ENCODE measurements at places on chromosomes 1 and 21. TPM values are rescaled to one million over a fixed set of nuclear protein-coding genes. Genes with fewer than 3 reads are reported as not detected.

The SMYD3 gene
- total RNA-seq: 10.1 TPM

The CD1C gene
- 1.2 TPM for total RNA-seq

The PAX7 gene
- not detected for total RNA-seq

The ZSWIM5 gene
- total RNA-seq: 0.74 TPM

The NECTIN4 gene
- not detected for total RNA-seq

The CRP gene
- total RNA-seq: 0.61 TPM

The GNG4 gene
- total RNA-seq: not detected

The LENEP gene
- total RNA-seq: not detected

The MYBPH gene
- not detected for total RNA-seq

GRCh38 chr1:117632269-117633067, 26.6 kb downstream of the TENT5C start:
- H3K27ac ChIP-seq: no peak overlapping the region
- no peak overlapping the region for H3K4me3 ChIP-seq
- no peaks in the 10 kb centered on the region for H3K27me3 ChIP-seq
- DNase-seq: no peak

DNA sequence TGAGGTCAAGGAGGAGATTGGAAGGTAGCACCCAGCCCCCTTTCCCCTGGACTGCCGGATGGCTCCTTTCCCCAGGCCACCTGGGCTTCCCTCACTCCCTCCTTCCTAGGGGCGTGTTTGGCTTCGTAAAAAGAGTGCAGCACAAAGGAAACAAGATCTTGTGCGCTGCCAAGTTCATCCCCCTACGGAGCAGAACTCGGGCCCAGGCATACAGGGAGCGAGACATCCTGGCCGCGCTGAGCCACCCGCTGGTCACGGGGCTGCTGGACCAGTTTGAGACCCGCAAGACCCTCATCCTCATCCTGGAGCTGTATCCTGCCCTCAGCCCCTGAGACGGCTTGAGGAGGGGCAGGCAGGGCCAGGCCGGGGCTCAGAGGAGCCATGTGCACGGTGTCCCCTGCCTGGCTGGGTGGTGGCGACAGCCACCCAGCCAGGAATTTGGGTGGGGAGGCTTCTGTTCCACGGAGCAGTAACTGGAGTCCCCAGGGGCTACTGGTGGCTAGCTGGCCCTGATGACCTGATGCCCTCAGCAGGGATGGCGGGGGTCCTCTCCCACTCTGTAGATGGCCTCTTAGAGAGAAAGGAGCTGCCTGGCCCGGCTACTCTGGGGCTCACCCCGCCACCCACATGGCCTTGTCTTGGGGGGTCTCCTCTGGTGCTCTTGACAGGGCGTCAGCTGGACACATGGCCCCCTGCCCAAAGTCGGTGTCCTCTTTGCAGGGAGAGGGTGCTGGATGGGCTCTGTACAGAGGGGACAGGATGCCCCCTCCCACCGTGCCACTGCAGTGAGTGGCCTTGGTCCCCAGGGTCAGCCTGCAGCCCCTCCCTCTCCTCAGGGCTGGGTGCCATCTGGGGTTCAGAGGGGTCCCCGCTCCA, 39.5 kb downstream of the TRIM11 start:
- H3K27me3 ChIP-seq: no peaks in the 10 kb centered on the region
- peak; percentile 15 for DNase-seq
- no peaks in the 10 kb centered on the region for H3K36me3 ChIP-seq
- no peak overlapping the region for H3K27ac ChIP-seq

DNA sequence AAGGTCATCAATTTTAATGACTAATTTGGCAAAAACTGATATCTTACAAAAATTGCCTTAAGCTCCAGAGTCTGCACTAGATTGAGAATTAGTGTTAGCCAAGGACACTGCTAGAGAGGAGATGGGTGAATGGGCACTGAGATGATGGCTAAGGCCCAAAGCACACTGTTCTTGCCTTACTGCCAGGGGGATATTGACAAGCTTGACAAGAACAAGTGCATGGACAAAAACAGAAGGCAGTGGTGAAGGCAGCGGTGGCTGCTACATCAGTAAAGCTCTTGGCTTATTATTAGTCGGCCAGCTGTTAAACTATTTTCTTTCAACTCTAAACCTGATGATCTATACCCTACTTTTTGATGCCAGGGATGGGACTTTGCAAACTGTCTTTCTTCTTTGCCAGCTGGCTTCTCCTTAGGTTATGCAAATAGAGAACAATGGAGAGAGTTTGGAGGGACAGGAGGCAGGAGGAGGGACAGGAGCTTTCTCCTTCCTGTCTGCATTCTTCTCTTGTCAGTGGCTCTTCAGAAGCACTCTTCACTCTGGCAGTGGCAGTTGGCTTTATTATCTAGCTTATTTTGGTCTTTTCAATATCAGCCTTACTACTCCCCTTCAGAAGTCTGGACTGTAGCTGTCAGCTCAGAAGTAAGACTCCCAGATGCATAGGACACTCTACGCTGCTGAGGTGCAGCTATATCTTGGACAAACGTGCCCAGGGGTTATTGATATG, 853.5 kb upstream of the TMPRSS15 start:
- H3K27ac ChIP-seq: peak overlapping the region; percentile 18
- no peaks in the 10 kb centered on the region for H3K4me1 ChIP-seq
- DNase-seq: no peak
- H3K4me3 ChIP-seq: no peak overlapping the region

DNA sequence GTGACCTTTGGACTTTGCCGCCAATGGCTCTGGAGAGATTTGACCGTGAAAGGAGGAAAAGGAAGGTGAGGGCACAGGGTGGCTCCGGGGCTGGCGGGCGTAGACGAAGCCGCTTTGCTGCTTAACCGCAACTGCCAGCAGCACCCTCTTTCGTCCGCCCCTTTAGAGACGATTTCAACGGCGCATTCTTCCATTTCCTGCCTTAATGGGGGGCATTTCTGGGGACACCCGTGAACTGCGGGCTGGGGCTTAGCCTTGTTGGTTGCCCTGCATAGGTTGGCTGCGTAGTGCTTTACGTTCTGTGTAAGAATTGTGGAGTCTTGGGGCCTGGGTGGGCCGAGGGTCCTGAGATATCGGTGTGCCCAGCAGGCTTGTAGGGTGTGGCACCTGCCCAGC, 6.7 kb upstream of the NPHP4 start:
- DNase-seq: no peak
- peaks cover 8% of the 10 kb centered on the region for H3K4me1 ChIP-seq
- no peaks in the 10 kb centered on the region for H3K36me3 ChIP-seq
- no peaks in the 10 kb centered on the region for H3K27me3 ChIP-seq

DNA sequence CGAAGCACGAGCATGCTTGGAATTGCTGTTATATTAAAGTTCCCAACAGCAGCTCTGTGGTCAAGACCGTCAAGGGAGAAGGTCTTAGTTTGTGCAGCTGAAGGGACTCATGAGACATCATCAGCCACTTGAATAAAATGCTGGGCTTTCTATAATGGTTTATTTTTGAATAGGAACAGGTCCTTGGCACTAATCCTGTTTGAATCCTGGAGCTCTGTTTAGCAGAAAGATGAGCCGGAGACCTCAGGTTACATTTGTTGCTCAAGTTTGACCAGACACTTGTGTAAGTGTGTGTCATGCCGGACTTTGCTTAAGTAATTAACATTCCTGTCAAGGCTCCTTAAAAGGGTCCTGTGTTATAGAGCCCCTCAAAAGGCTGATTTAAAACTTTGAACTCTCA, 186.5 kb downstream of the ROR1 start:
- H3K27ac ChIP-seq: no peak overlapping the region
- no peaks in the 10 kb centered on the region for H3K27me3 ChIP-seq
- DNase-seq: no peak
- H3K4me1 ChIP-seq: no peaks in the 10 kb centered on the region
- H3K36me3 ChIP-seq: no peaks in the 10 kb centered on the region
- H3K4me3 ChIP-seq: no peak overlapping the region

- H3K36me3 ChIP-seq: no peaks in the 10 kb centered on the region
- no peak overlapping the region for H3K4me3 ChIP-seq
- no peak overlapping the region for H3K27ac ChIP-seq
- no peaks in the 10 kb centered on the region for H3K4me1 ChIP-seq
- H3K27me3 ChIP-seq: no peaks in the 10 kb centered on the region
Observed at GRCh38 chr1:2345297-2346075, 45.9 kb downstream of the MORN1 start.

DNA sequence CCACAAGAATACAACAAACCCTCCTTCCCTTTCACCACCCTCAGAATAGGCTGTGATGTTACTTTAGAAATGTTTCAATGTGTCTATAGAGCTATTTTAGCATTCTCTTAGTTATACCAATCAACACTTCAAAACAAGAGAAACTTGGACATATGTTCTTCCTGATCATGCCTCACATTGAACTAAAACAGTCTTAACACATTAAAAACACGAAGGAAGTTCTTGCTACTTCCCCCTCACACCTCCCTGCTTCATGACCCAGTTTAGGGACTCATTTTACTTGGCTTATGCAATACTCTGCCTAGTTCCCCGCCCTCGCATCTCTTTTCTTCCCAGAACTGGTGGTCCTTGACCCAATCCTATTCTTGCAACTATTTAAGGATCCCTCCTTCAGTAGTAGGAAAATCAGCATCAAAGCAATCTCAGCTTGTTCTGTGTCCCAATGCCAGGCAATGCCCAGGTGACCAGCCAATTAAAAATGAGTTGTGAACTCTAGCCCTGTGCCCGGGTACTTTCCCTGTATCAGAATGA, 408.8 kb upstream of the BEND5 start:
- DNase-seq: no peak
- H3K4me1 ChIP-seq: no peaks in the 10 kb centered on the region
- no peak overlapping the region for H3K4me3 ChIP-seq

GRCh38 chr1:229714964-229715603, 89.0 kb downstream of the URB2 start:
- no peaks in the 10 kb centered on the region for H3K36me3 ChIP-seq
- no peaks in the 10 kb centered on the region for H3K27me3 ChIP-seq
- no peak overlapping the region for H3K4me3 ChIP-seq
- H3K4me1 ChIP-seq: no peaks in the 10 kb centered on the region

GRCh38 chr21:32484706-32485380, 72.3 kb downstream of the EVA1C start:
- no peak for DNase-seq
- no peak overlapping the region for H3K27ac ChIP-seq
- H3K36me3 ChIP-seq: no peaks in the 10 kb centered on the region
- no peaks in the 10 kb centered on the region for H3K4me1 ChIP-seq

DNA sequence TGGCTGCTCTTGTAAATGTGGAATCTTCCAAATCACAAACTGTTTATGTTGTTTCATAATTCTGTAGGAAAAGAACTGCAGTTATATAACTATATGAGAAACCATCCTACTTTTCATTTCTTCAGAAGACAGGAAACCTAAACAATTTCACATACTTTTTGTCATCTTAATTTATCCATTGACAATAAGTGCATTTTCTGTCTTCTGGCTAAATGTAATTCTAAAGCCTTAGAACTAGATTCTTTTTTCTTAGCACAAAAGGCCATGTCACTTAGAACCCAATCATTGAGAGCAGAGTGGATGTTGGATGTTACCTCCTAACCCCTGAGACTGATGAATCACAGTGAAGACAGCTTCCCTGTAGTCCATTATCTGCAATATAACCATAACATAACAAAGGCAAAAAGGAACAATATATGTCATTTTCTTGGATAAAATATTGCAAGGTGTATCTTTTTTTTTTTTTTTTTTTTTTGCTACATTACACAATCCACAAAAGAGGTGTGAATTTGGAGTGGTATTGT, 410.2 kb upstream of the PRMT6 start:
- H3K4me1 ChIP-seq: no peaks in the 10 kb centered on the region
- H3K4me3 ChIP-seq: no peak overlapping the region
- DNase-seq: no peak
- no peaks in the 10 kb centered on the region for H3K27me3 ChIP-seq

DNA sequence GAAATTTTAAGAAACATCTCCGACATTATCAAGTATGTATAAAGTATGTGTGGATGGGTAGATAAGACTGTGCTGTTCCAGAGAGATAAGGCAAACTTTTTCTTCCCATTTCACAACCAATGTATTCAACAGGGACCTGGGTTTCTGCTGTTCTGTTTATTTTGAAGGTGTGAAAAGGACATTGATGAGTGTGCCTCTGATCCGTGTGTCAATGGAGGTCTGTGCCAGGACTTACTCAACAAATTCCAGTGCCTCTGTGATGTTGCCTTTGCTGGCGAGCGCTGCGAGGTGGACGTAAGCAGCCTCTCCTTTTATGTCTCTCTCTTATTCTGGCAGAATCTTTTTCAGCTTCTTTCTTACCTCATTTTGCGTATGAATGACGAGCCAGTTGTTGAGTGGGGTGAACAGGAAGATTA, 174.0 kb downstream of the CRB1 start:
- DNase-seq: peak; percentile 56
- no peaks in the 10 kb centered on the region for H3K4me1 ChIP-seq
- H3K27me3 ChIP-seq: no peaks in the 10 kb centered on the region
- no peak overlapping the region for H3K27ac ChIP-seq

- H3K27me3 ChIP-seq: no peaks in the 10 kb centered on the region
- H3K4me1 ChIP-seq: peaks cover 4% of the 10 kb centered on the region
- H3K4me3 ChIP-seq: no peak overlapping the region
Observed at GRCh38 chr1:22751124-22751531, 40.5 kb downstream of the EPHB2 start.

- H3K27ac ChIP-seq: no peak overlapping the region
- no peaks in the 10 kb centered on the region for H3K27me3 ChIP-seq
- no peak for DNase-seq
- no peak overlapping the region for H3K4me3 ChIP-seq
- H3K36me3 ChIP-seq: no peaks in the 10 kb centered on the region
Observed at GRCh38 chr1:184072376-184072775, 20.8 kb downstream of the TSEN15 start.

- no peaks in the 10 kb centered on the region for H3K36me3 ChIP-seq
- DNase-seq: no peak
- no peak overlapping the region for H3K4me3 ChIP-seq
- no peak overlapping the region for H3K27ac ChIP-seq
- no peaks in the 10 kb centered on the region for H3K27me3 ChIP-seq
Observed at GRCh38 chr1:168803806-168804510, 75.0 kb upstream of the DPT start.

- no peaks in the 10 kb centered on the region for H3K36me3 ChIP-seq
- no peak overlapping the region for H3K4me3 ChIP-seq
- no peak overlapping the region for H3K27ac ChIP-seq
- no peaks in the 10 kb centered on the region for H3K4me1 ChIP-seq
- H3K27me3 ChIP-seq: no peaks in the 10 kb centered on the region
Observed at GRCh38 chr1:101452825-101453224, 216.0 kb downstream of the S1PR1 start.

DNA sequence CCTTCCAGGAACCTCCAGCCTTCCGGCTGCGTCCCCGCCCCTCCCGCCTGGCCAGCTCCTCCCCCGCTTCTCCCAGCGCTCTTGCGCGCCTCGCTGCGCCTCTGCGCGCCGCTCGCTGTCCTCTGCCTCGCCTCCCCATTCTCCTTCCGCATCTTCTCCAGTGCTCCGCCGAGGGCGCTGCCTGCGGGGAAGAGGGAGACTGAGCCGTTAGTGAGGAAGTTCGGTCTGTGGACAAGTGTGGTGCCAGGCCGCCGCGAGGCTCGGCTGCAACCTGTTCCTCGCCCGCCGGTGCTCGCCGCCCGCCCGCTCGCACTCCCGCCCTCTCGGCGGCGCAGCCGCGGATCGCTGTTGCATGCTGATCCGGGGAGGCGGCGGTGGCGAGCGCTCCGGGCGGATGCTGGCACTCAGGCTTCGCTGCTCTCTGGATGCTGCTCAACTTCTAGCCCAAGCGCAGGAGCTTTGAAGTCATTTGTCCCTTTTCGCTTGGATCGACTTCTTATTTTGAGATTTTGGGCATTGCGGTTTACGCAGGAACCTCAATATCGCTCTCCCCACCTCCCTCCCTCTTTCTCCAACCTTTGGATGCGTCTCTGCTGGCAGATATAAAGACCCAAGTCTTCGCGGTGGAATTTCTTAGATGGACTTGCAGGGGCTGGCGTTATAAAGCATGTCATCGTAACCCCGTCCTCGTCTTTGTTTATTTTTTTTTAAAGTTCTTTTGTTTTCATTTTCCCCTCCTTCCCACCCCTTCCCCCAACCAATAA, 614 bp upstream of the CACNA1E start:
- no peaks in the 10 kb centered on the region for H3K36me3 ChIP-seq
- H3K27ac ChIP-seq: no peak overlapping the region
- H3K4me1 ChIP-seq: peaks cover 3% of the 10 kb centered on the region
- DNase-seq: no peak
